Glomerular endothelial cell (primary cell): ENCODE measurements at places on chromosomes 6 and 20. TPM values are rescaled to one million over a fixed set of nuclear protein-coding genes. Genes with fewer than 3 reads are reported as not detected.

The TRIM31 gene
- not detected in 2 replicates for total RNA-seq

The OPN5 gene
- not detected in 2 replicates for total RNA-seq

The ENPP4 gene
- total RNA-seq: 4.1 and 4.9 TPM in 2 replicates

The RNF39 gene
- total RNA-seq: not detected in 2 replicates

The OTOR gene
- not detected in 2 replicates for total RNA-seq

The PKHD1 gene
- total RNA-seq: 0.06 and 0.53 TPM in 2 replicates
